ENCODE measurements at places on chromosomes 2 and 18.
A peak's percentile ranks its signal among the peaks of the same experiment; 100 is the strongest.

DNA sequence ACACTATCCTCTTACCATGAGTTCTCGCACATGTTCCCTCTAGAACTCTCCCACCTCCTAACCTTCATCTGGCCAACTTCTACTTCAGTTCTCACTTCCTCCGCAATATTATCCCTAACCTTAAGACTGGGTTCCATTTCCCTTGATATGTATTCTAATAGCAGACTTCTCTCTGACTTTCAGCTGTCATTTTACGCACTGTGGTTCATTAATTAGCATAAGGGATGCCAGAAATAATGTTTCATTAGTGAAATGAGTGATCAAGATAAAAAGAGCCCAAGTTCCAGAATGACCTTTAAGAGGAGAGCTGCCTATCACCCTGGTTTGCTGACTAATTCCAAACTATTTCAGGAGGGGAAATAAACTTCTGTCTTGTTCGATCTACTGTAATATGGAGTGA lies 108.6 kb upstream of the CCDC150 start:
- DNase-seq, result peak; percentile 67

DNA sequence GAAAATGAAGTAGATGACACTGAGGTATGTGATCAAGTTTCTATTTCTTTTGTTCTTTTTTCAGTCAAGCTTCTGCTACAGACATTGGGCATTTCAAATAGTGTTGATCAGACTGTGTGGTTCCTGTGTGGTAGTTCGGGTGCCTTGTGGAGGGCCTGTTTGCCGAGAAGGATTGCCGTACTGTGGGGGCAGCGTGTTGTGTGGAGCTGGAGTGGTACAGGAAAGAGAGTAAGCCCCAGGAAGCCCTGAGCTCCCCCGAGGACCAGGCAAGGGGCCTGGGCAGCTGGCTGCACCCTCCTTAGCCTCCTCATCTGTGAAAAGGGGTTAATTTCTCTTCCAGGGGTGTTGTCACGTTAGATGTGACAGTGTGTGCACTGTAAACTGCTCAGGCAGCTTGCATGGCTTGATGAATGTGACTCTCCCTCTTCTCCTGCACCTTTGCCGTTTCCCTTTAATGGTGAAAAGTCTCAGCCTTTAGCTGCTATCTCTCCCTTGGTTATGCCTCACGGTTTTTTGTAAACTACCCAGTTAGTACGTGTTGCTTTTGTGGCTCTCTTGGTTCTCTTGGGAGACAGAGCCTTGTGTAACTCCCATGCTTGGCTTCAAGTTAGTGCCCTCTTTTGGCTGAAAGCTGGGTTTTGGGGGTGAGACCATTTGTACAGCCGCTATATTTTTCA lies 19.5 kb downstream of the C2orf74 start:
- DNase-seq, result no peak

DNA sequence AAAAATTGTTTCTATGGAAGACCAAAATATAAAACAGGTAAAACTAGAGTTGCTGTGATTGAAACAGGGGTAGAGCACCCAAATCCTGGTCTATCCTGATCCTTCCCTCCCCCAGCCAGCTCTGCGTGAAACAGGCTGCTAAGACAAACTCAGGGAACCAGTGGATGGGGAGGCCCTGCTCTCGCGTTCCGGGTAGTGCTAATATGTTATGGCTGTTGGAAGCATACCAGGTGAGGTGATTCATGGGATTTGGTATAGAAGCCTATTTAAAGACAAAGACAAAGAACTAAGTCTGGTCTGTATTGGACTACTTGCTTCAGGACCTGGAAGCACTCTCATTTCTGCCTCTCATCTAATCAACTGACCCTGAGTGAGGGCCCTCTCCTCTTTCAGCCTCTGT lies 63.0 kb upstream of the CCBE1 start:
- no peak for DNase-seq

DNA sequence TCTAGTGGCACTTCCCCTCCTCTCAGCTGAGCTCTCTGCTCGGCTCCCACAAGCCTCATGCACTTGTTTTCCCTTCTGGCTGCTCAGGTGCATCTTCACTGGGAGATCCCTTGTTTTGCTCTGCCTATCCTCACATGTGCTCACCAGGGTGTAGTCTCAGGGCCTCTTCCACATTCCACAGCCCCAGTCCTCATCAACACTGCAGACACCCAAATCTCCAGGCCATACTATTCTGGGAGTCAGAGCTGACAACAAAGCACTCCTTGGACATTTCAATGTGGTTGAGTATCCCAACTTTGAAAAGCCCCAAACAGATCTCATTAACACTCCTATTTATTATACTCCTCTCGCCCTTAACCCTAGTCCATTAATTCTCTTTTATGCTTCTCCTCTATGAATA lies 71.3 kb downstream of the CCDC93 start:
- no peak for DNase-seq

DNA sequence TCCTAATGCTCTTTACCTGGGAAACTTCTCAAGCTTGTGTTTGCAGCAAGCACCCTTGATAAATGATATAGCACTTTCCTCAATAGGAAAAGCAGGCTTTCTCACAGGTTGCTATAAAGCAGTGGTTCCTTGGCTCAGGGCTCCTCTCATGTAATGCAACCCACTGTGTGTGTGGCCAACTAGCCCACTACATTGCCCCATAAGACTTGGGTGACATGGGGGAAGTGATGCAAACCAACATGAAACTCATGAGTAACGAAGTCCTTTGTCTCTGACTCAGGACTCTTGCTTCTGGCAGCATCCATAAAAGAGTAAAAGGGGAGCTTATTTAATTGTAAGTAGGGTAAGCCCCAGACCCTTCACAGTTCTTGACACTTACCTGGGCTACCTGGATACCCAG lies 106.9 kb downstream of the COL4A4 start:
- no peak for DNase-seq

GRCh38 chr2:9230881-9231280 lies 24.3 kb downstream of the ASAP2 start:
- no peak for DNase-seq

DNA sequence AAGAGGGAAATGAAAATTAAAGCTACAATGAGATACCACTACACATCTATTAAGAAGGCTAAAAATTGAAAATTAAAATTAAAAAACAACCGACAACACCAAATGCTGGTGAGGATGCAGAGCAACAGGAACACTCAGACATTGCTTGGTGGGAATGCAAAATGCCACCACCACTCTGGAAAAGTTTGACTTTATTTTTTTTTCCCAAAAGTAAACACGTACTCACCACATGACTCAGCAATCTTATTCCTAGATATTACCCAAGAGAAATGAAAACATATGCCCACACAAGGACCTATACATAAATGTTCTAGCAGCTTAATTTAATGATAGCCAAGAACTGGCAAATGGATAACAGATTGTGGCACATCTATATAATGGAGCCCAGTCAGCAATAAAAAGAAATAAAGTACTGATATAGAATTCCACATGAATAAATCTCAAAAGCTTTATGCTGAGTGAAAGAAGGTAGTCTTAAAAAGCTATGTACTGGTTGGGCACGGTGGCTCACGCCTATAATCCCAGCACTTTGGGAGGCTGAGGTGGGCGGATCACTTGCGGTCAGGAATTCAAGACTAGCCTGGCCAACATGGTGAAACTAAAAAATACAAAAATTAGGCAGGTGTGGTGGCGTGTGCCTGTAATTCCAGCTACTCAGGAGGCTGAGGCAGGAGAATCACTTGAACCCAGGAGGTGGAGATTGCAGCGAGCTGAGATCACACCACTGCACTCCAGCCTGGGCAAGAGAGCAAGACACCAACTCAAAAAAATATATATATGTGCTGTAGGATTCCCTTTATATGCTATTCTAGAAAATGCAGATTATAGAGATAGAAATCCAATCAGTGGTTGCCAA lies 4.2 kb upstream of the PROC start:
- DNase-seq, result no peak

DNA sequence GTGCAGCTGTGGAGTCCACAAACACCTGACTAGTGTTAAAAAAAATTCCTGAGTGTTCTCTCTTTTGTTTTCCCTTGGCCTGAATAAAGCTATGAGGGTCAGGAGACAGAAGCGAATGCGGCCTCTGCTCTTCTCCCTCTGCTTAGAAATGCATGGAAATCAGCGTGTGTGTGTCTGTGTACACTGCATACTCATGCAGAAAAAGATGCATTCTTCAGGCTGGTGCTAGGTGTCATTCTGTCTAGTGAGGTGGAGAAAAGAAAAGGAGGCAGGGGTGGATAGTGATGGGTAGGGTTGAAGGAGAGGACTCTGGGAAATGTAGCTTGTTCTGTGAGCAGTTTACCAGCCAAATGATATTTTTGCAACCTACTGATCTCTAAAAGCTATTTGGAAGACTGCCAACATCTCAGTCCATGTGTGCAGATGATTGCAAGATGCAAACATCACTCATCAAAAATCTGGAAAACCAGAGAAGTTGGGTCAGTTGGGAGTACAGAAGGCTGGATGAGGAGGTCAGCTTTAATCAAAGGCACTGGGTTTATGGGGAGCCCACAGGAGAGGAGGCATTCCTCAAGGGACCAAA lies 177.7 kb downstream of the INSIG2 start:
- no peak for DNase-seq

- DNase-seq, result no peak
Measured at GRCh38 chr2:219737270-219737691, 109.9 kb downstream of the SLC4A3 start.

DNA sequence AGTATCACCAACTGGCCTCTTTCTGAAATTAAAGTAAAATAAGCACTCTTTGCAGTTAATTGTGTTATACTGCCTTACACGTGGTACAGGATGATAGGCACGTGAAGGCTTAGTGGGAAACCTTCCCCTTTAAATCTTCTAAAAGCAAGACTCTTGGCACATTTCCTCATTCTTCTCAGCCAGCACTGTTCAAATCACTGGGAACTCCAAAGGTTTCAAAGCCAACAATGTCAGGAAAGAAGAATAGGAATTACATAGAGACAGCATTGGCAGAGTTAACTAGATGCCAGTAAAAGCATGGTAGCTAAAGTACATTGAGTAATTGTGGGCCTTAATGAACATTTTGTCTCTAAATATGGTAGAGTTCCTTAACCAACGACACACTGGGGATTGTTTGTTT lies 96.4 kb downstream of the DTNA start:
- no peak for DNase-seq

DNA sequence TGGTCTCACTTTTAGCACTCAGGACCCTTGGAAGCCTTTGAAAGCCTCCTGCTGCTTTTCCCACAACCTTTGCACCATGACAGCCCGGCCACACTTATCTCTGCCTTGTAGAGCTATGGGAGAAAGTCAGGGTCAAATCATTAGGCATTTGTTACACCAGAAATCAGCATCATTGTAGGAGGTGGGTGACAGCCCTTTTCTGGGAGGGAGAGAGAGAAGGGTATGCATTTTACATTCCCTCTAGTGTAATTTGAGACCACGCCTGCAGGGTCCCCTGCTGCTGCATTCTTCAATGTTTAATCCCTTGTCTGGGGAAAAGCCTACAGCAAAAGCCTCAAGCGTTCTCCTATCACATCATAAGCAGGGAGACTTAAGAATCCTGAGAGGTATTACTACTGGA lies 766.8 kb upstream of the FAM98A start:
- no peak for DNase-seq

DNA sequence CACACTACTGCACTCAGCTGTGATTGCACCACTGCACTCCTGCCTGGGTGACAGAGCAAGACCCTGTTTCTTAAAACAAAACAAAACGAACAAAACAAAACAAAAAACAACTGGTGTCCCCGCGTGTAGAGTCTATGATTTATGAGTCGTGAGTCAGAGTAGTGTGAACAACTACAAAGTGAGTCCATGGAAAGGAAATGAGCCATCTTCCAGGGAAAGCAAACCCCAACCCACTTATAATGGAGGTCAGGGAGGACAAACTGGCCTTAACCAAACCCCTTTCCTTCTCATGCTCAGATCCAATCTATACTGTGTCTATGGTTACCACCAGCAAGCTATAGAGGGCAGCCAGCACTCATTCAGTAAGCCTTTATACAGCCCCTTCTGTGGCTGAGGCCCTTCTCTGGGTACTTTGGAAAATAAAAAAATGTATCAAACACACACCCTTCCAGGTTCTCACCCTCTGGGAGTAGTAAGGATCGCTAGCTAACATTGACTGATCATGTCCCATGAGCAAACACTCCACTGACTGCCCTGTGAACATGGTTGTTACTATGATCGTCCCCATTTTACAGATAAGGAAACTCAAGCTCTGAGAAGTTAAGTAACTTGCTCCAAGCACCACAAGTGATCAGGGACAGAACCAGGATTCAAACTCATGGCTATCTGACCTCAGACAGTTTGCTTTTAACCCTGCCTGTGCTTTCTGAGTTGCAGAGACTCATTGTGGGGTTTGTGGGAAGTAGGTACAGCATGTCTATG lies 24.7 kb upstream of the COLEC12 start:
- no peak for DNase-seq

DNA sequence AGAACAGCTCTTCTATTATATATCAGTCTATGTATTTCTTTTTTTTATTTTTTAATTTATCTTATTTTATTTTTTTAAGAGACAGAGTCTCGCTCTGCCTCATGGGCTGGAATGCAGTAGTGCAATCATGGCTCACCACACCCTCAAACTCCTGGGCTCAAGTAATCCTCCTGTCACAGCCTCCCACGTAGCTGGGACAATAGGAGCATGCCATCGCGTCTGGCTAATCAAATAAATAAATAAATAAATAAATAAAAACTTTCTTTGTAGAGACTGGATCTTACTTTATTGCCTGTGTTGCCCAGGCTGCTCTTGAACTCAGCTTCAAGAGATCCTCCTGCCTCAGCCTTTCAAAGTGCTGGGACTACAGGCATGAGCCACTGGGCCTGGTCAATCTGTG lies 117.0 kb downstream of the RBMS1 start:
- no peak for DNase-seq

- DNase-seq, result no peak
Measured at GRCh38 chr2:46550686-46551404, 71.5 kb downstream of the TMEM247 start.

GRCh38 chr2:239644011-239644410 lies 243.2 kb upstream of the HDAC4 start:
- DNase-seq, result peak; percentile 6

DNA sequence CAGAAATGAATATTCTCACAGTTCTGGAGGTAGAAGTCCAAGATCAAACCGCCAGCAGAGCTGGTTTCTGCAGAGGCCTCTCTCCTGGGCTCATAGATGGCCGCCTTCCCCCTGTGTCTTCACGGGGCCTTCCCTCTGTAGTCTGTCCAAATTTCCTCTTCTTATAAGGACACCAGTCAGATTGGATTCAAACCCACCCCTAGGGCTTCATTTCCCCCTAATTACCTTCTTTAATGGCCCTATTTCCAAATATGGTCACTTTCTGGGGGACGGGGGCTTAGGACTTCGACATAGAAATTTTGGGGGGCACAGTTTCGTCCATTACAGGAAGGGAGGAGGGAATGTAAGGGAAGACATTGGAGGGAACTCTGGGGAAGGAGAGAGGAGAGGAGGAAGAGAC lies 132.6 kb downstream of the DDX1 start:
- DNase-seq, result no peak

- no peak for DNase-seq
Measured at GRCh38 chr2:72431737-72432136, 284.1 kb upstream of the CYP26B1 start.

GRCh38 chr2:20488782-20489181 lies 41.9 kb downstream of the RHOB start:
- DNase-seq, result no peak
